ENCODE measurements at places on chromosomes 13 and 19.
A peak's percentile ranks its signal among the peaks of the same experiment; 100 is the strongest.

DNA sequence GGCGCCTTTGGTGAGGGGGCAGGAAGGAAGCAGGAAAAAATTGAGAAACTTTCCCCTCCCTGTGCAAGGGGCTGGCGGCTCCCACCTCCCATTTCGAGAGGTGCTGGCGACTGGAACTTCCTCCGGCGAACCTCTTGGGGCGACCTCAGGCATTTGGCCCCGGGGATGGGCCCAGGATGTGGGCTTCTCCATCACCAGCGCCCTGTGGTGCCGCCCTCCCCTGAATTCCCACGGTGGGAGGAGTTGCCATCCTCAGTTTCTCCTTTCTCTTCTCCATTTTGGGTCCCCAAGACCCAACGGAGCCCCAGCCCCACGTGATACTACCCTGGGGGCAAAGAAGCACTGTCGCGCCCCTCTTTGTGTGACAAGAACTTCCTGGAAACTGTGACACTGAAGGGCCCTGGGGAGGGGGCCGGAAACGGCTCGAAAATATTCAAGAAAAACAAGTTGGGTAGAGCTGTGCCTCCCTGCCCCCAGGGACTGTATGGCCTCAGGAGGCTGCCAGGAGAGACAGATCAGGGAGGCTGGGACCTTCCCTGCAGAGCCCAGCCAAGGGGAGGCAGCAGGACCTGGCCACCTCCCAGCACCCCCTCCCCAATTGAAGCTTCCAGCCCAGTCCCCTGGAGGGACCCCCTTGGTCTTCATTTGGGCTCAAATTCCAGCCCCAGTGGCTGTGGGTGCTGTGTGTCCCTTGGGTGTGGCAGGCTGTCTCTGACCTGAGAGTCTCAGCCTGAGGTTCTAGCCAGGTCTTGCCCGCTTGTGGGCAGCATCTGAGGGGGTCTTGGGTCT lies 16.2 kb upstream of the AP1M2 start:
- no peak for DNase-seq

DNA sequence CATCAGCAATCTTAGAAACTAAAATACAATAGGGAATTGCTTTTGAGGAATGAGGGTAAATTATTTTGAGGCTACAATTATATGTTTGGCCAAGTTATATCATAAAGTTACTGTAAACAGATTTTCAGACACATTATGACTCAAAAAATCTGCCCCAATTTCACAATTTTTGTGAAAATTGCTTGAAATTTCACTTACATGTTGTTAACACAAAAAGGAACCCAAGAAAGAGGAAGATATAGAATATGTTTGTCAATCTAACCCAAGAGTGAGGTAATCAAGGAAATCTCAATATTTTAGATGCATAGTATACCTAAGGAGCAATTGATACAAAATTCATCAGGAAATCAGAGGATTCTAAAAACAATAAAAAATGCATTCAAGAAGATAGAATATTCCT lies 73.9 kb upstream of the FNDC3A start:
- DNase-seq: no peak

- DNase-seq: no peak
These were observed 306.3 kb downstream of the DNAJC15 start for GRCh38 chr13:43329702-43330101.

- no peak for DNase-seq
These were observed 24.8 kb upstream of the TMEM255B start for GRCh38 chr13:113734099-113734825.

DNA sequence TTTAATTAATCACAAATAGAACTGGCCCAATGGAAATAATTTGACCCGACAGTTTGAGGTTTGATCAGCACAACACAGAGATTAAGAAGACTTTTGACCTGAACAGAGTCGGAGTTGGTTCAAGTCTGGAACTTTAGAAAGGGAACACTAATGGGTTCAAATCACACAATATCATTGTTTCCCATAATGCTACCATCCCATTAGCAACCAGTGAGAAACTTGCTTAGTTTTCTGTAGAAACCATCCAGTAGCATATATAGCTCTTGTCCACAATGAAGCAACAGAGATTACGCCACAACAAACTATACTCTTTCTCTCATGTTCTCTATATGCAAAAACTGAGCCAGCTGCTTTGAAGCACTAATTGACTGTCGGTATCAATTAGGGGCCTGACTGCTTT lies 376.9 kb upstream of the SPRY2 start:
- no peak for DNase-seq

DNA sequence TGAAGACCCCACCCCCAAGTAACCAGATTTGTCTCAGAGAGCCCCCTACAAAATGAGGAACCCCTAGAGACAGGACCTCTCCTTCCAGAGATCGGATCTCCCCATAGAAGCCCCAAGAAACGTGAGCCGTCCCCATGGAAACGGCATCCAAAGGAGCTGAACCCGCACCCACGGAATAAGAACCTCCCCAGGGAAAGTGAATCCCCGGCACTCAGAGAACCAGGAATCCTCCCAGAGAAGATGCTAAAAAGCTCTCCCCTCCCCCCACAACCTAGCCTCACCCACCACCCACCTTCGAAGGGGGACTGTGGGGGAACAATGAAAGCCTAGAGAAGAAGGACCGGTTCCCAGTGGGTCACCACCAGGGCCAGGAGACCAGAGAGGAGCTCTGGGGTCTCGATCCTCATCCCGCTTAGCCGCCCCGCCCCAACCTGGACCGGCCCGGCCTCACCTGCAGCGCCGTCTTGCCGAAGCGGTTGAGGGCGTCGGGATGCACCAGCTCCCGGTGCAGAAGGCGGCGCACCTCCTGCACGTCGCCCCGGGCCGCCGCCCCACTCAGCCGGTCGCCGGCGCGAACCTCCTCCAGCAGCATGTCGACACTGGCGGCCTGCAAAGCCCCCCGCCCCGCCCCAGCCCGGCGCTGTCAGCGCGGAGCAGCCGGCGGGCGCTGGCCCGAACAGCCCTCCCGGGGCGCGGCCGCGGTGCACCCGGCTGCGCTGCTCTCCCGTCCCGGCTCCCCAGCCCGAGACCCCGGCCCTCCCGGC lies 535 bp downstream of the CDKN2D start:
- peak; percentile 33 for DNase-seq

DNA sequence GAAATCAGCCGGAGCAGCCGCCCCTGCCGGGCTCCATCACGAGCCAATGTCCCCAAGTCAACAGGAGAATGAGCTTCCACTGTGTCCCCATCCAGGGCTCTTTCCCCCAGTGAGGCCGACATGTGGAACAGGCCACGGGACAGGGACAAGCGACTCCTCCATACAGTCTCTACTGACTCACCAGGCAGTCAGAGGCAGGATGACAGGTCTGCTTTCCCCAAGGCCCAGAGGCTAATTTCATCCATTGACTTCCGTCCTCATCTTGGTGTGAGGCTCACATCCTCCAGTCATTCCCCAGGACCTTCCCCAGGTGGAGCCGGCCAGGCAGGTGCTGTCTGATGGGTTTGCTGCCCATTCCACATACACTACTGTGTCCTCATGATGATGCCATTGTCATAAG lies 3.5 kb downstream of the CEACAM6 start:
- DNase-seq: peak; percentile 80

DNA sequence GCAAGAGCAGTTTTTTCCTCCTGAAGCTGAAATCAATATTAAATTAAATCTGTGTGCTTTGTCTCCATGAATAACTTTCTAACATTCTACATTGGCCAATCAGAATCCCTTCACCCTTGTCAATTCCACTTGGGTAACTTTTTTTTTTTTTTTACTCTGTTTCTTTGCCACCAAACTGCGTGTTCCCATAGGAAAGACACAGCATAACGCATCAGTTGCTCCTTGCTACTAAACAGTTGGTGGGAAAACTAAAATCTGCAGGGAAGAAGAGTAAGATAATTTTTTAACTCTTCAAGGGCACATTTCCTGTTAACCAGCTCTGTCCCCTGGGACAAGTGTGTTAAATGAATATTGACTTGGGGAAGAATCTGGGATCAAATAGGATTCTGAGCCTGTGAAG lies 113.3 kb upstream of the SERP2 start:
- no peak for DNase-seq

DNA sequence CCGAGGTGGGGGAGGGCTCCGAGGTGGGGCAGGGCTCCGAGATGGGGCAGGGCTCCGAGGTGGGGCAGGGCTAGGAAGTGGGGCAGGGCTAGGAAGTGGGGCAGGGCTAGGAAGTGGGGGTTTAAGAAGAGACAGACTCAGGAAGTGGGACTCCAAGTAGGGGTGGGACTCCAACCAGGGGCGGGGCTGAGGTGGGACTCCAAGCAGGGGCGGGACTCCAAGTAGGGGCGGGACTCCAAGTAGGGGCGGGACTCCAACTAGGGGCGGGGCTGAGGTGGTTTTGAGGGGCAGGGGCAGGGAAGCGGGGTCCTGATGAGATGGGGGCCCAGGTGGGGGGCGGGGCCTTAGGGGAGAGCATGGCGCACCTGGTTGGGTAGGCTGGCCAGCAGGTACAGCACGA lies 13.6 kb downstream of the CFD start:
- DNase-seq: peak; percentile 52

DNA sequence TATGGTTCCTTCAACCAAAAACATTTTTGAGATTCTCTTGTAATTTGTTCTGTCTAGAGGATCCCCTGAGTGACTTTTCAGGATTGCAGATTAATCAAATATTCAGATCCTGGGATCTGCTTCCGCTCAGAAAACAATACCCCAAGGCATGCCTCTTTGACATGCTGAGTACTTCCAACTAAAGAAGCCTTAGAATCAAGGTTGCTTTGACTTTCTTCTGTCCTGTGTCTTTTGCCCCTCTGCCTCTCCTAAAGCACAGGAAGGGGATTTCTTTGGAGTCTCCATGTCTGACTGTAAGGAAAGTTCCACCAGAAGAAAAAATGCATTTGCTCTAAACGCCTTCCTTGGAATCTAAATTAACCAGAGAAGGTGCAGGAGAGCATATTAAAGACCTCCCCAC lies 431.5 kb downstream of the FGF14 start:
- no peak for DNase-seq

DNA sequence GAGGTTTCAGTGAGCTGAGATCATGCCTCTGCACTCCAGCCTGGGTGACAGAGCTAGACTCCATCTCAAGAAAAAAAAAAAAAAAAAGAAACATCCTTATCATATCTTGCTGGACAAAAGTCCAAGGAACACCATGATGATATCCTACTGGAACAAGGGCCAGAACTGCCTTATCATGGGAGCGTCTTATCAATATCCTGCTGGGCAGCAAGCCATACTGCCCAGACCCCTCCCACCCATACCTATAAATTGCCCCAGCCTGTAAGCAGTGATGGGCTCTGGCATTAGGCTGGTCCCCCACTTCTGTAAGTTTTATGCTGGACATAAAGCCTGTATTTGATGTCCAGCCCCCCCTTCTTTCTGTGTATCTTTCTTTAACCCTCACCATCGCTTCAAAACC lies 14.7 kb upstream of the FBXO27 start:
- no peak for DNase-seq

- no peak for DNase-seq
These were observed 117.5 kb downstream of the CRYL1 start for GRCh38 chr13:20408181-20408580.

DNA sequence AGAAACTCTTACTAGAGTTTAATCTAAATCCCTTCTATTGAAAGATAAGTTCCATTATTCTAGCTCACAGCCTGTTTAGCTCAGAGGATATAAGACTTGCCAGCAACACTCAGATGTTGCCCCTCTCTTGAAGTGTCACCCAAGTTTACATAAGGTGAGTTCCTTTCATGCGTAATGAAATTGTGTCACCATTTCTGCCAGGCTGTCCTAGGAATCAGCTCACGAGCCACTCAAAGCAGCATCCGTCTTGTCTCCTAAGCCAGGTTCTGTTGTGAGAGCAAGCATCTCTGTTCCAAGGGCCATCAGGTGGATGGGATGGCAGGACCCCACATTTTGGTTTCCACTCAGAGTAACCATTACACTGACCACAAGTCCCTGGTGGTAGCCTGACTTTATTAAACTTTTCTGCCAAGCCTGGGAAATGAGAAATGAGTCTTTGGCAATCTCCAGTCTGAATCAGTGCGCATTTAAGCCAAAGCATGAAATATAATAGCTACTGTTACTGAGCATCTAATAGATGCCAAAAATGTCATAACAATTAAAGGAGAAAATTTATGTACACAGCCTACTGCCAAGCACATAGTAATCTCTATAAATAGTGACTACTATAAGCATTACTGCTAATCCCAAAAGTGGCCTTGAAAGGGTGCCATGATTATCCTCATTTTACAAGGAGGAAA lies 179.6 kb upstream of the MIR17HG start:
- no peak for DNase-seq

GRCh38 chr19:32352241-32352630 lies 6.8 kb downstream of the ZNF507 start:
- DNase-seq: no peak

GRCh38 chr13:79869326-79869725 lies 388.4 kb downstream of the NDFIP2 start:
- peak; percentile 46 for DNase-seq

DNA sequence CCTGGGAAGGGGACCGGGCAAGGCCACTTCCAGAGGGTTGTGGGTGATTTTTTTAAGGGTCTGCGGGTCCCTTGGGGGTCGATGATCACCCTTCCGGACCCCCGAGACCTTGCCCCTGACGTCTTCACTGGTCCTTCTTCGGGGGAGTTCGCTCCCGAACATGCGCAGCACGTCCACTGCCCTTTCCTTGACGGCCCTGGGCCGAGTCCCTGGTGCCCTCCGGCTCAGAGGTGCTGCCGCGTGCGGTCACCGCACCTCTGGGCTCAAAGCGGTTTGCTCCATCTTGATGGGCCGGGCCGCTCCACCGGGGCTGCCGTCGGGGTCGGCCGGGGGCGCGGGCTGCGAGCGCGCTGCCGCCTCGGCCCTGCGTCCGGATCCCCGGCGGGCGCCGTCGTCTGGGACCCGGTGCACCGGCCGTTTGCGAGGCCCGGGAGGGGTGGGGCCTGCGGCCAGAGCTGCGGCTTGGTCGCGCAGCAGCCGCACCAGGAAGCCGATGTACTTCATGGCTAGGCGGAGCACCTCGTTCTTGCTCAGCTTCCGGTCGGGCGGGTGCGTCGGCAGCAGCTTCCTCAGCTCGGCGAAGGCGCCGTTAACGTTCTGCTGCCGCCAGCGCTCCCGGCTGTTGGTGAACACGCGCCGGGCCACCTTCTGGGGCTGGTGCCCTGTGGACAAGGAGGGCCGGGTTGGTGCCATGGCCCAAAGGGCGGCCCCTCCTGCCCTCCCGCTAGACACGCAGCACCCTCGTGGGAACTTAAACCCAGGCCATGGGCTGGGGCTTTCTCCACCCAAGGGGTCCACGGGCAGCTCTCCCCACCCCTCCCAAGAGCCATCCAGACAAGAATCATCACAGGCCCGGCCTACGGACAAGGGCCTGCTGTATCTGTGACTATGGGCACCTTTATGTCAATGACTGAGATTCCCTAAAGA lies 3.3 kb downstream of the LYL1 start:
- DNase-seq: peak; percentile 62

DNA sequence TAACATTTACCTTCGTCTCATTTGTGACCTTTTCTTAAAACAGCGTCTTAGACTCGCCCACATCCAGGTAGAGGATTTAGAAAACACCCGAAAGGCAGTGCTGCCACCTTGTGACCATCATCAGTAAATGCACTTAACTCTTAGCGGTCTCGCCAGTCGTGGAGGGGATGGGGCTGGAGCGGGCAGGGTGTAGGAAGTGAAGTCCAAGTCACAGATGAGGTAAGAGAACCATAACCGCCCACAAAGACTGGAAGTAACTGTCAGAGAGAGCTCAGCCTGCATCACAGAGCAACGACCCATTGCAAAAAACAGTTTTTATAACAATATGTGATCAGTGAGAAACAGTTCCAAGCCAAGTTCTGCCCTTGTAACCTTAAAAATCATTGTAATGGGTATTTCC lies 10.7 kb upstream of the CEACAM3 start:
- DNase-seq: peak; percentile 78

Data from bronchial epithelial cell (primary cell).